OCI-M1 (cell line): ENCODE measurements at places on chromosomes 7 and 10.

- DNase-seq = peak; percentile 42
Observed at GRCh38 chr10:57979491-57979890, 288.2 kb downstream of the IPMK start.

DNA sequence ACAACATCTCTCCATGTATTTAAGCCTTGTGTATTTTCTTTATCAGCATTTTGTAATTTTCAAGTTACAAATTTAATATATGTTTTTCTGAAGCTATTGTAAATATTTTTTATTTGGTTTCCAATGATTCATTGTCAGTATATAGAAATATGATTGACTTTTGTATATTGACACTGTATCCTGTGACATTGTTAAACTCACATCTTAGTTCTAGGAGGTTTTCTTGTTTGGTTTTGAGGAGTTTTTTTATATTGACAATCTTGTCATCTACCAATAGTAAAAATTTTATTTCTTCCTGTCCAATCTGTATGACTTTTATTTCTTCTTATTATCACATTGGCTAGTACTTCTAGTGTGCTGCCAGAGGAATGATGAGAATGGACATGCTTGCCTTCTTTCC, 393.7 kb downstream of the GPAM start:
- DNase-seq = no peak

DNA sequence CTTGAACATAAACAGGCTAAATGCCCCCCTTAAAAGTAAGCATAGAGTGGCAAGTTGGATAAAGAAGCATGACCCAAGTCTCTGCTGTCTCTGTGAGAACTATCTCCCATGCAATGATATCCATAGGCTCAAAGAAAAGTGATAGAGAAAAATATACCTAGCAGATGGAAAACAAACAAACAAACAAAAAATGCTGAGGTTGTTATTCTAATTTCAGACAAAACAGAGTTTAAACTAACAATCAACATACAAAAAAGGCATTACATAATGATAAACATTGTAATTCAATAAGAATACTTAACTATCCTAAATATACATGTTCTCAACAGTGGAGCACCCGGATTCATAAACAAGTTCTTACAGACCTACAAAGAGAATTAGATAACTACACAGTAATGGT, 626.2 kb upstream of the CNTNAP2 start:
- DNase-seq = no peak

DNA sequence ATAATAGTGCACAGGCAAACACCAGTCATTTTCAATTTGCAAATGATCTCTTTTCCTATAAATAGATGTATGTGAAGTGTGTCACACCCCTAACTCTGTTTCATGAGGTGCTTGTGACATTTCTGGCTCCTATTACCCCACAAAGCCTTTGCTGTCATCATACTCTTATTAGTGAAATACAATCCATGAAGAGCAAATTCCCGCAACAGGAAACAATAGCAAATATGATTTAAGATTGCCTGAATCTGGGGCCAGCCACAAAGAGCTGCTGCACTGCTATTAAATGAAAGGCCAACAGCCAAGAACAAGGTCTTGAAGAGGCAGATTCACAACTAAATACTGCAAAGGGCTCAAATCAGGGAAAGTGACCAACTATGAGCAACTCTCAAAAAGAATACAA, 96.3 kb upstream of the CAV2 start:
- no peak for DNase-seq

- peak; percentile 66 for DNase-seq
Observed at GRCh38 chr7:140475747-140476333, 3.5 kb downstream of the MKRN1 start.

DNA sequence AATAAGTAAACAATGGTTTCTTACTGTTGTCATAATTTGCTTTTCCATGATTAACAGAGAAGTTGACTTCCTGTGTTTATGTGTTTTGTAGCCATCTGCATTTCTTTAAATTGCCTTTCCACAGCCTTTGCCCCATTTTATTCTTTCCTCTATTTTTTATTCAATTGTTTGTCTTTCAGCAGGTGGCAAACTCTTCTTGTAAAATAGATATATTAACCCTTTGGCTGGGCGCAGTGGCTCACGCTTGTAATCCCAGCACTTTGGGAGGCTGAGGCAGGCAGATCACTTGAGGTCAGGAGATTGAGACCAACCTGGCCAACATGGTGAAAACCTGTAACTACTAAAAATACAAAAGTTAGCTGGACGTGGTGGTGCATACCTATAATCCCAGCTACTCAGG, 50.6 kb upstream of the CAPZA2 start:
- no peak for DNase-seq

DNA sequence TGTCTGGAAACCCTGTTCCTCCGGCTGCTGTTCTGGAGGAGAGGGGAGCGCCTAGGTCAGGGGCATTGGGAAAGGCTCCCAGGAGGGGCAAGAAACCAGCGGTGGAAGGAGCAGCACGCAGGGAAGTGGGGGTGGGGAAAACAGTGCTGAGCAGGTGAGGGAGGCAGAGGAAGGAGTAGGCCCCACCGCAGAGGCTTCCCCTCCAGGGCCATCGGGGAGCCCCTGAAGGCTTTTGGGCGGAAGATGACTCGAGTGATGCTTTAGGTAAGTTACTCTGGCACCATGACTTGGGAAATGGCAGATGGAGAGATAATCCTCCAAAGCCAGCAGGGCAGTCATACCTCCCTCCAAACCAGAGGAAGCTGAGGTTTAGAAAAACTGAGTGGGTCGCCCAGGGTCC, 106.5 kb upstream of the ANLN start:
- DNase-seq = no peak

DNA sequence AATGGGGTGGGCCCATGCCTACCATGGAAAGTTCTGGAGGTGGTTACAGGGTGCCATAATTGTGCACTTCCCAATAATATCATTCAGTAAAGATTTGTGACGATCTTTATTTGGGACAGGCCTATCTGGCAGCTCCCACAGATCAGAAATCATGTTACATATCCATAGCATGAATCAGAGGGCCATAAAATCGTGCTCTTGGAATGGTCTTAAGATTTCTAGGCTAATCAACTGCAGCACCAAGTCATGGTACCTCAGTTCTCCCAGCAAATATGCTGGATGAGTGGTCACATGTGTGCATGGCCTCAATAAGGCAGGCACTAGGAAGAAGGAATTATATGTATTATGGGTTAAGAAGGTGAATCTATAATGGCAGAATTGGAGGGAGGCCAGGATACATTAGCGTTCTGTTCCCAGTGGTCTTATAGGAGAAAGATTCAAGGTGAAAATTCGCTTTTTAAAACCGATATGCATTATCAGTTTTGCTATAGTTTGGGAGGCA, 134.7 kb downstream of the NRP1 start:
- no peak for DNase-seq

DNA sequence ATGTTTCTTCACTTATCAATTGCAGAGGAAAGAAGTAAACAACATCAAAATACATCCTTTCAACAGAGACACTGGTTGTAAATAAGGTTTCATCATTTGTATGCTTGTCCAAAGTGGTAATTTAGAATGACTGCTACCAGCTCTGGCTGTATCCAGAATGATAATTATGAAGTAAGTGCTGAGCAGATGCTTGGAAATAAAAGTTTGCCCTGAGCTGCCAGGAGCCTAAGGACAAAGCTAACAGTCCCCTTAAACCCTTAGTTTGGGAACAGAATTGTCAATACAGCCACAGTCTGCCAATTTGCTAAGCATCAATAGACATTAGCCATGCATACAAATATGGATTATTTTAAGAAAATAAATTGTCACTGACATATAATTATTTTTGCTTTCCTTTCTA, 147.0 kb upstream of the SLC13A1 start:
- no peak for DNase-seq

DNA sequence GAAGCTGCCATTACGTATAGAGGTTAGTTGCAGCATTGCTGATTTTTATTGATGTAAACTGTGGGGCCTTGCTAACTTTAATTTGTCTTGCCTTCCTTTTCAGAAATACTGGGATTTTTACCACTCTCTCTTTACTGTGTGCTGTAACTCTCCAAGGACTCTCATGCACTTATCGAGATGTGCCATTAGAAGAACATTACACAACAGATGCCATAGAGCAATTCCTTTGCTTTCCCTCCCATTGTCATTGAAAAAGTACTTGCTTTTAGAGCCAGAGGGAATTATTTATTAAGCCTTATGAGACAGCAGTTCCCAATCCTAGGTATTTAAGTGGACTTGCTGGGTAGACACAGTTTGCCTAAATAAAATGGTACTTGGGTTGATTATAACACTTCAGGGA, 51.7 kb downstream of the ASB4 start:
- no peak for DNase-seq

DNA sequence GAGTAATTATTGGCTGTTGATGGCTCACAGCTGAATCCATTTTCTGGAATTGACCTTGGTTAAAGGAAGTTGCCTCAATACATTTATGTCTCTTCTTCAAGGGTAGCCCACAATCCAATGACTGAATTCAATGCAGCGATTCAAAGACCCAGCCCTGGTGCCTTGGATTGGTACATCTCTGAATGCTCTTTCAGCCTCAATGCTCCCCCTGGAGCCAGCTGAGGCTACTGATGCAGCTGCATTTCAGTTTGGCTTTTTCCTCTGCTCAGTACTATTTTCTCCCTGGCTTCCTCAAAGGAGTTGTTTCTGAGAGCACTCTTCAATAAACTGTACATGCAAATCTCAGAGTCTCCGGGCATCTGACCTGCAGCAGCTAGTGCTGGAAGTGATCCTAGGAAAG, 633 bp upstream of the EBLN1 start:
- DNase-seq = peak; percentile 31

DNA sequence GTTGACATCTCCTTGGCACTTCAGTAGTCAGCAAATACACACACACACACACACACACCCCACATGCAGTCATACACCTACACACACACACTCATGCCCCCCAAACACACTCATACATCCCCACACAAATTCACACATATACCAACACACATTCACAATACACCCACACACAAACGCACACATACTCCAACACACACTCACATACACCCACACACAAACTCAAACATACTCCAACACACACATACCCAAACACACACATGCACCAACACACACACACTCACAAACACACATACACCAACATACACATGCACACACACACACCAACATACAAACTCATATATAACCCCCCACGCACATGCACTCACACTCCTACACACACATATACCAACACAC, 31.4 kb upstream of the CHST15 start:
- no peak for DNase-seq

GRCh38 chr10:101839416-101840063, 4.1 kb downstream of the KCNIP2 start:
- DNase-seq = no peak

DNA sequence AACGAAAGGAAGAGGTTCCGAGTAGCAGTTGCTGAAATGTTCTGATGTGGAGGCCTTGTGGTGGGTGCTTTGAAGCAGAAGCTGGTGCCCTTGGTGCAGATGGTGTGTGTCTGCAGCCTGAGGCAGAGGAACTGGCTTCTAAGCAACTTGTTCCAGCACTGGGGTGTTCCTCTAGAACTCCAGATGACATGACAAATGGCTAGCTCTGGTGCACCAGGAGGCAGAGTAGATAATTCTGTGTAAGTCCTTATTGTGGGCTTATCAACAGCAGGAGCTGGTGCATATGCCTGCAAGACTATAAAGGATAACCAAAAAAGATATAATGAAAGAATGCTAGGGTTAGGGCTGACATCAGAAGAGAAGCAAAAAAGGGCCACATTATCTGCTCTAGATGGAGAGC, 76.5 kb downstream of the ARL5B start:
- DNase-seq = peak; percentile 93
